NCI-H187 treated with DMSO at 0.1 percent for 48 hours (cell line): ENCODE measurements at places on chromosomes 7 and 10.
A peak's percentile ranks its signal among the peaks of the same experiment; 100 is the strongest.

DNA sequence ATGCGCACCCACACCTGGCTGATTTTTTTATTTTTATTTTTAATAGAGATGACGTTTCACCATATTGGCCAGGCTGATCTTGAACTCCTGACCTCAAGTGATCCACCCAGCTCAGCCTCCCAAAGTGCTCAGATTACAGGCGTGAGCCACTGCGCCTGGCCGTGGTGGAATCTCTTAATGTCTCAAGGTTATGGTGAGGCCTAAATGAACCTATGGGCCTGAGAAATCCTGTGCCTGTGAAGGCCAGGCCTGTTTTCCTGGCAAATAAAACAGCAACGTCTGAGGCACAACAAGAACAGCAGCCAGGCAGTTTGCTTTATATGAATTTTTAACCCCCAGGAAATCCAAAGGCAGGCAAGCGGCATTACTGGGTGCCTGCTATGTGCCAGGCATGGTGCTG, 297.5 kb upstream of the ZMIZ1 start:
- no peak for DNase-seq

DNA sequence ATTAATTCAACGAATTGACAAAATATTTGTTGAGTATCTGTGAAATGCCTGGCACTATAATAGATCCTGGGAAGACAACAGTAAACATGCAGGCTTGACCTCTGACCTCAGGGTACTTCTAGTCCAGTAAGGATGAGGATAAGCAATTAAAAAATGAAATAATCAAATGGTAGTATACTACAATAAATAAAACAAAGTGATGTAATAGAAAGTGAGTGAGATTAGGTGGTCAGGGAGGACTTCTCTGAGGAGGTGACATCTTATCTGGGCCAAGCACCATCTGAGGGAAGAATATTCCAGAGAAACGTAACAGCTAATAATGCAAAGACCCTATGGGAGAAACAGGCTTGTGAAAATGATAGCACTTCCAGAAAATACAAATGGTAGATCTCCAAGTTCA, 50.1 kb upstream of the RHOBTB1 start:
- DNase-seq: no peak

DNA sequence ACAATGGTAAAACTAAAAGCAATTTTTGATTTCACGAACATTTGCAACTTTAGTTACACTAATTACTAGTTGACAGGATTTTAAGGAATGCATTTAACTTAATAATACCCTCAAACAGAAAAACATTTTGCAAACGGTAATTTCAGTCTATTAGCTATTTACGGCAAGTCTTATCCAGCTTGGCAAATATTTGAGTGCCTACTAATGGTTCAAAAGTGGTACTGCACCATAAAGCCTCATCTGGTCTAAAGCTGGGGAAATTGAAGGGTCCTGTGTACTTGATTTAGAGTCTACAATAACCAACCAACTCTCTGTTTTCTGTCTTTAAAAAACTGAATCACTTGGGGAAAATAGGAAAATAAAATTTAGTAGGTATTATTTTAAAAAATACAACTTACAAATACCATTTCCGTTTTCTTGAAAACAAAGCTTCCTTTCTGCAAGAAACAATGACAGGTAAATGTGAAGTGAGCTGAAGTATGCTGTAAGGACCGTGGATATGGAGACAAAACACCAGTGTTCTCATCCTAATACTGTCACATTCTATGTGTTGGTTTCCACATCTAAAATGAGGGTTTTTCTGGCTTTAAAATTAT, 142.3 kb downstream of the VPS50 start:
- DNase-seq: peak; percentile 5

GRCh38 chr7:26857506-26858240, 6.7 kb downstream of the SKAP2 start:
- DNase-seq: peak; percentile 39

DNA sequence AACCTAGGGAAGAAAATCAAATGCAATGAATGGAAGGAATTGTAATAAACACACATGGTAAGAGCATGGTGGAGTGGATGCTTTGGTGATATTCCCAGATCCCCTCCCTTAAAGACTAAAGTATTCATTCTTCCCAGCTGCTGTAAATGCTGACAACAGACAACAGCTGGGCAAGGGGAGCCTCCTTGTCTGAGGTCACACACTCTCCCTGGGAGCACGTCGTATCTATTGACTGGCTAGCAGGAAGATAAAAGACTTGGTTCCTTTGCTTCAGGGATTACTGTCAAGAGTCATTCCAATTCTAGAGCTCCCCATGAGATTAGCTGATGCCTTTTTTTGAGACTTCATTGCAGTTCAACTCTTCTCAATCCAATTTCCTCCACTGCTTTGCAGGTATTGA, 443.5 kb upstream of the ETV1 start:
- no peak for DNase-seq

GRCh38 chr7:123727071-123727837, 21.5 kb downstream of the WASL start:
- DNase-seq: no peak

DNA sequence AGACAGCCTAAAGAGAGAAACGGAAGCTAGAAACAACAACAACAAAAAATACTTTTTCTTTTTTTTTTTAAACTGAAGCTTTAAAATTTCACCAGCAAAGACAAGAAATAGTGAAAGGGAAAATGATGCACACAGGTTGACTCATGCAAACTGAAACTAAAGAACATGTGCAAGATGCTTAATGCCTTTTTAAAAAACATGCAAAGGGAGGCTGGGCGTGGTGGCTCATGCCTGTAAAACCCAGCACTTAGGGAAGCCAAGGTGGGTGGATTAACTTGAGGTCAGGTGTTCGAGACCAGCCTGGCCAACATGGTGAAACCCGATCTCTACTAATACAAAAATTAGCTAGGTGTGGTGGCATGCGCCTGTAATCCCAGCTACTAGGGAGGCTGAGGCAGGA, 15.1 kb upstream of the CUBN start:
- DNase-seq: no peak

GRCh38 chr7:38465956-38466355, 165.2 kb downstream of the AMPH start:
- no peak for DNase-seq

- no peak for DNase-seq
Measured at GRCh38 chr10:92264249-92264648, 26.6 kb downstream of the CPEB3 start.

- no peak for DNase-seq
Measured at GRCh38 chr7:157825325-157825724, 488.5 kb downstream of the DNAJB6 start.

GRCh38 chr10:79445977-79446757, 743 bp upstream of the ZCCHC24 start:
- DNase-seq: no peak

GRCh38 chr10:64261676-64262075, 740.5 kb downstream of the REEP3 start:
- no peak for DNase-seq

GRCh38 chr7:47451851-47452205, 130.1 kb downstream of the TNS3 start:
- DNase-seq: no peak

DNA sequence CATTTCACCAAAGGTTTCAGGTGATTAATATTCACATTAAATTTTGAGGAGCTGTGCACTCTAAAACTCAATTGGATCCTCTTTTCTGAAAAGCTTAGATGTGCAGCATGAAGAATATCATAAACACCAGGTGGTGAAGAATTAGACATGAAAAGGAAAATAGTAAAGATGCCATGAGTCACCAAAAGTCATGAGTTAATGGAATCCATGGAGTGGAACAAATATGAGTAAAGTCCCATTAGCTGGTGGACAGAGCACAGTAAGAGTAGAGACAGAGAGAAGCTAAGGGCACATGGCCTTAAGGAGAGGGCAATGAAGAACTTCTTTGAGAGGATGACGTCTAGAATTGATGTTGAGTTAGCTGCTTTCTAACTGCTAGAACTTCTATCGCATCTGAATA, 271.6 kb downstream of the CSTF2T start:
- DNase-seq: no peak

DNA sequence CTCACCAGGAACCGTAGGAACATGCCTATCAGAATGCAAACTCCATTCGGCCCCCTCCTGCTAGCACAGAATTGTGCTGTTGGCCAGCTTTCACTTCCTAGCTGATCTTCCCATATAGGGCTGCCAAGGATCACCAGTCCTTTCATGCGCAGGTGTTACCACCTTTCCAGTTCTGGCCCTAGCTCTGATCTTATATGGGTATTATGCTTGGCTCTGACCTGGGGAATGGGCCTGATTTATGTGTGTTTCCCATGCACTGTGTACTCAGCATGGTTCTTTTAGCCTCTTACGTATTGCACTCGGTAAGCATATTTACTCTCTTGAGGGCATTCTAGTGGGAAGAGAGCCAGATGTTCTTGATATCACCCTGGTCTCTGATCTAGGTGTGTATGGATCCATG, 11.1 kb downstream of the SLC35G1 start:
- peak; percentile 2 for DNase-seq

DNA sequence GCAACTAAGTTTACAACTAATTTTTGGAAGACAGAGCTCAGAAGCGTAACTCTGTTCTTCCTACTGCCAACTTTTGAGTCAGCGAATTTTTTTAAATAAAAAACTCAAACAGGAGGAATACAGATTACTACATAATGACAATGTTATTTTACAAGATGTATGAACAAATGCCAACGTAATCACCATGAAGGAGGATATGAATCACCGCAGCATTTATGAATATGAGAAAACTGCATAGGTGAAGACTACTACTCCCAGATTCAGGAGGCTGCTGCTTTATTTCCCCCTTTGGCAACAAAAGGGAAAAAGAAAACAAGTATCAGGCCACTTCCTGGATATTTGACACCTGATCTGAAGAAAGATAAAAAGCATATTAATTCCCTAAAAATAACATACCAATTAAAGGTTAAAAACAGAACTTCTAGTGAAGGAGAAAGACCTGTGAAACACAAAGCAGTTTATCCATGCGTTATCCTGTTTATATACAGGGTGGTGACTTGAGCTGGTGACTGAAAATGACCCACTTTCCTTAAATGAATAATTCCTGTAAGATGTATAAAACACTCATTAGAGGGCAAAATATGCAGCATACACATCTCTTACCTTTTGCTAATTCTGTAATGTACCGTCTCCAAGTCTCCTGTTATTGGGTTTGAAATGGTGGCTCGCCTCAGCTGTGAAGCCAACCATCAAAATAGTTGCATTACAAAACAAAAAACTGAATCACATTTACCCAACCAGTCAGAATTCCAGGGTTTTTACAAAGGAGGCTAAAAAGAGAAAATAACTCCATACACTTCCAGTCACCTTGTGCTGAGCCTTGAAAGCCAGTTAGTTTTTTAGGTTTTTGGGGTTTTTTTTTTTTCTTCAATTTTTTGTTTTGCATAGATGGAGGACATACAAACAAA, 52.0 kb downstream of the P4HA1 start:
- no peak for DNase-seq

DNA sequence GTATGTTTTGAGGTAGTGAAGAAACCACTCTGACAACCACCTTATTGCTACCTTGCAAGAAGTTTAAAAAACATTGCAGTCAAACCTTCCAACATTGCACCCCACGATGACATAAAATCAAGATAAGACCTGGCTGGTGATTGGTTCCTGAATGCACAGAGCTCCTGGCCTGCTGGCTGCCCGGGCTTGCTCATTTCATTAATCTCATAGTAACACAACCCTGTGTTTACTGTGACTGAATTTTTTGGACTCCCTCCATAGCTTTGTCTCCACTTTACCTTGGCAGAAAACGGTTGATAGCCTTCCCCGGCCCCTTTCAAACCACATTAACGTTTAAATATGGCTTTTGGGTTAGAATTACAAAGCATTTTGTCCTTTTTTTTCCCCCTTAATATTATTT, 27.5 kb downstream of the VWA2 start:
- DNase-seq: no peak

GRCh38 chr10:58358314-58358933, 23.6 kb downstream of the UBE2D1 start:
- DNase-seq: no peak

- no peak for DNase-seq
Measured at GRCh38 chr7:158113321-158114025, 474.1 kb downstream of the PTPRN2 start.

DNA sequence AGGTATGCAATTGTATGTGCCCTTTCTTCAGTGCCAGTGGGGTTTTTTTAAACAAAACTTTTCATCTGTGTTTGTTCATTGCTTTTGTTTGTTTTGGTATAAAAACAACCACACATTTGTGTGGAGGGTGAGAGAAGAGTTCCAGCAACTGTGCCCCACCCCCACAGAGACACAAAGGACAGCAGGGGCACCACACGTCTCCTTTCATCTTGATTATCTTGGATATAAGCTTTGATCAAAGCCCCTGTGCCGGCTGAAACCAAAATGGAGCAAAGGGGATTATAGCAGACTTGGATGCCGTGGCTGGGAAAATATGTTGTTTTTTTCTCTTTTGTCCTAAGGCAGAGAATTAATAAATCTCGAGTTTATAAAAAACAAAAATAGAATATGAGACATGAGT, 111.8 kb upstream of the RSU1 start:
- DNase-seq: no peak

- DNase-seq: peak; percentile 92
Measured at GRCh38 chr7:73828107-73828803, 2.5 kb upstream of the CLDN4 start.

DNA sequence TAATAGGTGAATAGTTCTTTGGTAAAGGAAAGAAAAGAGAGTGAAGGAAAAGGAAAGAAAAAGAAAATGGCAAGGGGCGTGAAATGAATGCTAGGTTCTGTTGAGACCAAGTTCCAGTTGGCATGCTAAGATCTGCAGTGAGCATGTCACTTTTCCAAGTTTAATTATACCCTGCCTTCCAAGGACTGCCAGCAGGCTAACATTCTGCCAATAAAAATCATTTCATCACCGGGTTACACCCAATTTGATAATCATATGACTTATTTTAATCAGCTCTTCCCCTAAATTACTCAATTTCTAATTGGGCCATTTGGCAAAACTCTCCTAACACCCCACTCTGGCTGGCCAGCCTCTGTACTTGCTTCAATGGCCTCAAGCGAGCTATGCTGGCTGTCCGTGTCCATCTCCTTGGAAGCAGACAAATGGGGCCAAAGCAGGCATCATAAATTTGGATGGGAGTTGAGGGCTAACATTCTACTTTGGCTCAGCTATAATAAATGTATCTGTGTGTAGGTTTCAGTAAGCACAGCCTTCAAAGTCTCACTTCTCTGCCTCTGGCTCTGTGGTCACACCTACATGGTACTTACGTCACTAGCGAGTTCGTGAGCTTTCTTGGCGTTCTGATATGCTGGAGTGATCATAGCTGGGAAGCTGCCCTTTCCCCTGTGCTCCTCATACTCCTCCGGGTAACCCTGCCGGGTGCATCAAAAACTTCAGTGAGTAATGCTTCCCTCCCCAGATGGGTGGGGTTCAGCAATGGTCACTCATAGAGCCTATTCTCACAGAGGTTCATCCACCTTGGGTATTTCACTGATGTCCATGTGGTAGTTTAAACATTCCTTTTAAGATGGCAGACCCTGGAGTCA, 17.3 kb downstream of the NRAP start:
- no peak for DNase-seq
